ENCODE measurements at places on chromosomes 6 and 20.

DNA sequence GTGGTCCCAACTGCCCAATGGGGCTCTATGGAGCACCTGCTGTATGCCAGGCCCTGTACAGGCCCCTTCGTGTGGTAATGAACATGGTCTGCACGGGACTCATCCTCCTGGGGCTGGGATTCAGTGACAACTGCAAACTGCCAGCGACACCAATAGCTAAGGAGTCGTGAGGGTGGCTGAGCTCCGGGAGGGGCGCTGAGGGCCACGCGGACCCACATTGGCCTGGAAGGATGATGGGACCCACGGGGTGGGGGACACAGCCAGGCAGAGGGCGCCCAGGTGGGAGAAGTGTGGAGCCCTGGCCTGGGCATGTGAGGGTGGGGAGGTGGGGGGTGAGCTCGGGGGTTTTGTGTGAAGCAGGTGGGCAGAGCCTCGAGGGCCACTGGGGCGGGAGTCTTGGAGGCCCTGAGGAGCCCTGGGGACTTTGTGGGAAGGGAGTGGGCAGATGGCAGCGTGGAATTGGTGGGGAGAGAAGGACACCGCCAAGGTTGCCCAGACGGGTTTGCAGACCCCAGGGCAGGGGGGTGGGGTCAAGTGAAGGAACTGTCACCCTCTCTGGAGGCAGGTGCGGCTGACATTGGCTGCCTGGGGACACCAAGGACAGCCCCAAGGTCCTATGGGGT, 22.5 kb downstream of the GATA5 start:
- no peak for DNase-seq

DNA sequence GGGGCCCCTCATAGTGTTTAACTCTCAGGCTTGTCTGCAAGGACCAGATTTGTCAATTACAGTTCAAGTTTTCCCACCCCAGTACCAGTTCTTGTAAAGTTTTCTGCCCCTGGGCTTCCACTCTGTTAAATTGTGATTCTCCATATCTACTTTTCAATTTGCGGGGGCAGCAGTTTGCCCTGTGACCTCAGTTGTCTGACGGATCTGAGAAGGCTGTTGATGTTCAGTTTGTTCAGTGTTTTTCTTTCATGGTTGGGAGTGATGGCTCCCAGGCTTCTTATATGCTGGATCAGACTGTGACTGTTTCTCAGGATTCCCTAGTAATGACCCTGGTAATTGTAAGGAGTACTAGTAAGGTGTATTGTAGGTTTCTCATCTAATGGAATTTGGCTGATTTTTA, 101.0 kb upstream of the GGTLC1 start:
- DNase-seq: no peak

DNA sequence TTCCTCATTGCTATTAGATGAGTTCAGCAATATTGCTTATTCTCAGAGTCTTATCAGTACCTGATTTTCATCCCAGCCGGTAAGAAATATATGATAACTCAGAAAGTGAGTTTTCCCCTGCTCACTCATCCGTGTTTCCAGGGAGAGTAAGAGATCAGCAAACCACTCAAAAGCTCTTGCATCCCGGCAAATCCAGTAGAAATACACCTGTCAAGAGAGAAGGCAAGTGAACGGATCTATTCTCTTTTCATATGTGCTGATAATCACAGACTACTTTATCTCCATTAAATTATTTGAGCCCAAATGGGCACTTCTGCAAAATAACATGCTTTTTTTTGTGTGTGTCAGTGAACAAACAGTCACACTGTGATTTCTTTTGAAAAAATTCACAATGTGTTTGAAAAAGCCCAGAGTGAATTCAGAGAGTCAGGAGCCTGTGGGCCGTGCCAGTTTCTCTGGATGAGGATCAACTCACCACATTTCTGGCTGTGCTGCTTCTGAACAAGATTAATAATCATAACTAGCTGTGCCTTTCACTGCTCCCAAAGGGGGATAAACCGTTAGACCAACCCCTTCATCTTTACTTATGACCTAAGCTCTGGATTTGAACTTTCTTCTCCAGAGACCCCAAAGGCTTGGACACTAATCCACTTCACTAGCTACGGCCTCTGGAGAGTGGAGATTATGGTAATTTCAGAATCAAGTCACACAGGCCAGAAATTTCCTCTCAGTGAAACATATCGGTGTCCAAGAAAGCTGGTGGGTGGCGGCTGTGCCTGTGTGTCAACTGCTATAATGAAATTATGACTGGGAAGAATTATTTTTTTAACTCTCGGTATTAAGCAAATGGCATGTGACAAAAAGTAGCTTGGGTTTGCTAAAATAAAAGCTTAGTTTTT, 44.2 kb downstream of the NOX3 start:
- DNase-seq: no peak

DNA sequence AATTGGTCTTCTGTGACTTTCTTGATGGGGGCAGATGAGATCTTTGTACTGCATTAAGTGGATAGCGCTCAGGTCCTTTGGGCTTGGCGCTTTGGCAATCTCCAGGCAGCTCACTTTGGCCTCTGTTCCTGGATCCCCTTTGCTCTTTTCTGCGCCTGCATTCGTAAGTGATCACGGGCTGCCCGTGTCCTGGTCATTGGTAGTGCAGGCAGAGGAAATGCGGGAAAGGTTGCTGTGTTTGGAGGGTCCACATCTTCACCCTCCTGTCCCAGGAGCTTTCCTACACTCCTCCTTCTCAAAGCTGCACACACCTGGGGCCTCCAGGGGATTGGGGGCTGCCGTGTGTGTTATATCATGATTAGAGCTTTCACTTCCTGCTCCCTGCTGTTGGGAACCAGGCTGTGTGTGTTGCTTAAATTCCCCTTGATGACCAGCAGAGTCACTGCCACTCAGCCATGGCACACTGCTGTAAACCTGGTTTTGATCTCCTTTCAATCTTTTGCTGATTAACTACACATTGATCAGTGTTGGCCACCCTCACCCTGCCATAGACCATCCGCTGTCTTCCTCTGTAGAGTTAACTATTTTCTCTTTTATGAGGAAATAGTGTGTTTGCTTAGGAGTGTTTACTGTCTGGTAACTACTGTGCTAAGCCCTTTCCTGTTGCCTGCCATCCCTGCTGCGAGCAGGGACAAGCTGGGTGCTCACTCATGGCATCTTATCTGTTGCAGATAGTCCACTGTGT, 13.0 kb upstream of the SNHG17 start:
- no peak for DNase-seq

GRCh38 chr6:142174703-142175102, 27.6 kb downstream of the VTA1 start:
- DNase-seq: no peak

- no peak for DNase-seq
These were observed 23.5 kb downstream of the FITM2 start for GRCh38 chr20:44287272-44288097.

- no peak for DNase-seq
These were observed 41.4 kb upstream of the SGK1 start for GRCh38 chr6:134359302-134359701.

GRCh38 chr6:48541649-48542048, 430.7 kb upstream of the PTCHD4 start:
- DNase-seq: no peak

GRCh38 chr20:1169224-1169623, 15.6 kb downstream of the TMEM74B start:
- DNase-seq: no peak

DNA sequence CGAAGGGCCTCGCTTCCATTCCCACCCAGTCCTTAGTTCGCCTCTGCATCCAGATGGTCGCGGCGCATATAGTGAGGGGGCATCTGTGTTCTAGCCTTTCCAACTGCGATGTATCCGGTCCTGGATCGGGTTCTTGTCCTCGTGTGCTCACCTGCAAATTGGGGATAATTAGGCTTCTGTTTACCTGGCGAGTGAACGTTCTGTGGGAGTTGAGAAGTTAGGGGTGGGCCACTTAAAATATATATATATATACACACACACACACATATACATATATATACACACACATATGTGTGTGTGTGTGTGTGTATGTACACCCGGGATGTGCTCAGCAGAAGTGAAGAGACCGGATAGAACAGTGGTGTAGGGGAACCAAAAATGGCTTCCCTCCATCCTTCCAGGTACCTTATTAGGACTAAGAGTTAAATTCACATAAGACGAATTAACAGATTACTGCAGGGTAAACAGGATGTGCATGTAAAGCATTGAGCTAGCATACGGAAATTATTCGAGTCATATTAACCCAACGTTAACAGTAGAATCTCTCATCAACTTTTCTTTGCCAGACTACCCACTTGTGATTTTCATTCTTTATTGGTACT, 537 bp downstream of the CSTF1 start:
- DNase-seq: no peak

- DNase-seq: no peak
These were observed 199.0 kb downstream of the ARHGAP18 start for GRCh38 chr6:129510950-129511349.

DNA sequence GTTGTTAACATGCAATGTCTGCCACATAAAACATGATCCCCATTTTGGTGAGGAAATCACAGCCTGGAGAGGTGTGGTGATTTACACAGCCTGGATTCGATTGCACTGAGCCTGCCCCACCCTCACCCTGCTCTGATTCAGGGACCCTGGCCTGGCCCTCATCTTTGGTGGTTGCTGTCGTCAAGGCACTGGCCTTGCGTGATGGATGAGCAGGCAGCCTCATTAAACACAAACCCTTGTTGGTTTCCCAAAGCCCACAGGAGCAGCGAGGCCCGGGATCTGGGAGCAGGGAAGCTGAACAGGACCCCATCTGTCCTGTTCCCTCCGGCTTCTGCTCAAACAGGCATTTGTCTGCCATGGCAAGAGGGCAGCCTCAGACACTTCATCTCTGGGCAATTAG, 70.8 kb downstream of the CHMP4B start:
- DNase-seq: no peak

- DNase-seq: no peak
These were observed 46.4 kb upstream of the PMEPA1 start for GRCh38 chr20:57756213-57756612.

DNA sequence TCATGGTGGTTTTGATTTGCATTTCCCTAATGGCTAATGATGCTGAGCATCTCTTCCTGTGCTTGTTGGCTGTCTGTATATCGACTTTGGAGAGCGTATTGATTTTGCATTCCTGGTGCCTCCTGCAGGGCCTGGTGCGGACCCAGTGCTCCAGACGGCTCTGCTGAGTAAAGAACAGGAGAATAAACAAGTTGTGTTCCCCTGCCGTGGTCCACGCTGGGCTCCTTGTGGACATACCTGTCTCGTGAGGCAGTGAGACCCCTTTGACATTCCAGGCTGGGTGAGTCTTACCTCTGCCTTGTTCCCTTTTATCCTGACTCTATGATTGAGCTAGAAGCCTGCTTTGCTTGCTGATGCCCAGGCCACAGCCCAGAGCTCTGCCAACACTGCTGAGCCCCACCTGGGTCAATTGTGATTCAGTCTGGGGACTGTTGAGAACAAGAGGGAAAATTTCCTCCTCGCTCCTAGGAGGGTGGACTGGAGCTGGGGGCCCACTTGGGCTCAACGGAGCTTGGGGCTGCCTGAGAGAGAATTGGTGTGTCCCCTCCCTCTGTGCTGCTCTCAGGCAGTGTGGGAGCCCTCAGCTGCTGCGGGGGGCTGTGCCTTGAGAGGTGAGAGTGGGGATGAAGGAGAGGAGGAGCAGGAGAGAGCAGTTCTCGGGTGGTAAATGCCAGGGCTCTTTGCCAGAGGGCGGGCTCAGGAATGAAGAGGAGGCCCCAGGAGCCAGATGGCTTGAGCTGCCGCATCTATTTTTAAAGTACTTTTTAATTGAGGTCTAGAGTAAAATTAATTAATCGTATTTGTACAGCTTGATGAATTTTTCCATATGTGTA, 43.7 kb upstream of the PMEPA1 start:
- DNase-seq: no peak

GRCh38 chr6:44003345-44004061, 123.7 kb downstream of the MRPL14 start:
- no peak for DNase-seq

DNA sequence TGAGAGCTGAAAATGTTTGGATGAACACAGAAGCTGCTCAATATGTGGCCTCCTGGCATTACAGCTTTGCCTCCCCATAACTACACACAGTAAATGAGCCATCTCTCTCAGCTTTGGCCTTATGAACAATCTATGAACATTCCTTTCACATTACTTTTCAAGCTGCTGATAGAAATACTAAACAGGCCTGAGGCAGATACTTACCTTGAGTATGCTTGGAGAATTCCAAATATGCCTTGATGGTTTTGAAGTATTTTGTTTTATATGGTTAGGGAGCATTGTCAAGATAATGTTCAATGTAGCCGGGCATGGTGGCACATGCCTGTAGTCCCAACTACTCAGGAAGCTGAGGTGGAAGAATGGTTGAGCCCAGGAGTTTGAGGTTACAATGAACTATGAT, 104.5 kb downstream of the CD24 start:
- DNase-seq: no peak

DNA sequence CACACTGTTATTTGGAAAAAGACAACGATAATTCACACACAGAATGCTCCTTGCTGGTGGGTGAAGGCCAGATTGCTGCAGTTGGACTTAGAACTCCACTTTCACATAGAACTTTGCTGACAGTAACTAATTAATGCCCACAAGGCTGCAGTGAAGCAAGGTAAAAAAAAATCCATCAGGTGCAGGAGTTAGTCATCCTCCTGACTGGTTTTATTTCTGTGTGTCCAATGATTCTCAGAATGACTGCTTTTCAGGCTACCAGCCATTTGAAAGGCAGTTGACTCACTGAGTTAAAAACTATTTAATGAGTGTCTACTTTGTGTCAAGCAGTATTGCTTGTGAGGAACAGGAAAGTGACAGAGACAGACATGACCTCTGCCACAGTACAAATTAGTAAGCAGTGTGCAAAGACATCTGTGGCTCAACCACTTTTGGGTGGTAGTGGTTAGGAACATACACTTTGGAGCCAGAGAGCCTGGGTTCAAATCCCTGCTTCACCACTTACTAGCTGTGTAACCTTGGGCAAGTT, 41.9 kb downstream of the ELOVL5 start:
- no peak for DNase-seq

- DNase-seq: no peak
These were observed 13.4 kb downstream of the AFDN start for GRCh38 chr6:167840160-167840525.

DNA sequence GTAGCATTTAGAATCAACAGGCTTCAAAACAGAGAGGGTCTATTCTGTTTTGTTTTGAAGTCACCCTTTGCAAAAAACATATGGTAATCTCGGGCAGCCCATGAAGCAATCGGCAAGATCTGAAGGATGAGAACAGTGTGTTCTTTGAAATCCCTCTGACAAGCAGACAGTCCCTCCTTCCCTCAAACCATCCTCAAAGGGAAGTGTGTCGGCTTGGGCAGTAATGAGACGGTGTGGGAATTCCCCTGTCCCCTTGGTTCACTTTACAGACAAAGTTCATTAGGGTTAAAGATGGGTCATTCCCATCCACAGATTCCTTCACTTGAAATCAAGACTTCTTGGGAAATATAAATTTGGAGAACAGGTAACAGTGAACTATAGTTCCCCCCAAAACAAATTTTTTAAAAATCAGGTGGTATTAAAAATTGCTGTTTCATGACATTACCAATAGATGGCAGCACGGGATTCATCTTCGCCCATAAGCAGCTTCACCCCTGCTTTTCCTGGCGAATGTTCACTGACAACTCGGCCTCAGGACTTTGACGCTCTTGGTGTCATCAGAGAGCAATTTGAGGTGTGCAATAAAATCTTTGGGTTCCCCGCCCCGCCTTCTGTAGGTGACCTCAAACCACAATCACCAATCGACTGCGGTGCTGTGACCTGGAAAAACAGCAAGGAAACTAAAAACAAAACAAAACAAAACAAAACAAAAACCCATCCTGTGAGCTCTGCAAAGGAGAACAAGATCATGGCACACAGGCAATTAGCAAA, 159.3 kb upstream of the TNFAIP3 start:
- peak; percentile 81 for DNase-seq

GRCh38 chr20:18289306-18289705, 979 bp downstream of the ZNF133 start:
- DNase-seq: no peak

- DNase-seq: no peak
These were observed 265.2 kb upstream of the QKI start for GRCh38 chr6:163149279-163149848.
